Activated CD4-positive, CD25-positive, alpha-beta regulatory T cell treated with anti-CD3 and anti-CD28 coated beads, Interleukin-2, amount 50 U/mL, for 72 hours (primary cell): ENCODE measurements at places on chromosomes 1 and 21.

GRCh38 chr1:172145231-172145651 lies 275.2 kb upstream of the C1orf105 start:
- DNase-seq = no peak

DNA sequence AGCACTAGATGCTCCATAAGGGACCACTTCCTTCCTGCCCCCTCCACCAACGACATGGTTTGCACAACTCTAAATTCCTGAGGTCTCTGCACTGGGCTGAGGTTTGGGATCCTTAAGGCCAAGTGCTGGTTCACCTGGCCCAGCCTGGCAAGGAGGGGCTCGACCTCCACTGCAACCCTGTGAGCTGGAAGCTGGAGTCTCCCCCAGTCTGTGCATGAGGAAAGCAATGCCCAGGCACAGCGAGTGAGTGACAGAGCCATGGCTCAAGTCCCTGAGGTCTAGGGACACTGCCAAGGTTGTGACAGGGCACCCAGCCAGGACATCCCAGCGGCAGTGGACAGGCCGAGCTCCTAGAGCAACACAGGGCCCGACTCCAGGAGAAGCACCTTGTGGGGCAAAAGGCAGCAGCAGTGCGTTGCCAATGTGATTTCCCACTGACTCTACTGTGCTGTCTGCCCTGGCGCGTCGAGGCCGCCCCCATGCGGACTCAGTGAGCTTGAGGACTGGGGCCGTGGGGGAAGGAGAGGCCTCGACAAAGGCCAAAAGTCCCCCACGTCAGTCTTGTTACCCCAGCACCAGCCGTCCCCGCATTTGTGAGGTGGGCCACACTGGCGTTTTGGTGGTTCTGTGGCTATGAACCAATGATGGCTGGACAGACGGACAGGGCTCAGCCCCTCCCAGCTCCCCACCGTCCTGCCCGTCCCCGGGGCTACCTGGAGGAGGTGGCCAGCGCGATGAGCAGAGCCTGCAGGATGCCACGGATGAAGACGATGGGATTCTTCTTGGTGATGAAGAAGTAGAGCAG lies 30.0 kb downstream of the PODN start:
- DNase-seq = no peak

DNA sequence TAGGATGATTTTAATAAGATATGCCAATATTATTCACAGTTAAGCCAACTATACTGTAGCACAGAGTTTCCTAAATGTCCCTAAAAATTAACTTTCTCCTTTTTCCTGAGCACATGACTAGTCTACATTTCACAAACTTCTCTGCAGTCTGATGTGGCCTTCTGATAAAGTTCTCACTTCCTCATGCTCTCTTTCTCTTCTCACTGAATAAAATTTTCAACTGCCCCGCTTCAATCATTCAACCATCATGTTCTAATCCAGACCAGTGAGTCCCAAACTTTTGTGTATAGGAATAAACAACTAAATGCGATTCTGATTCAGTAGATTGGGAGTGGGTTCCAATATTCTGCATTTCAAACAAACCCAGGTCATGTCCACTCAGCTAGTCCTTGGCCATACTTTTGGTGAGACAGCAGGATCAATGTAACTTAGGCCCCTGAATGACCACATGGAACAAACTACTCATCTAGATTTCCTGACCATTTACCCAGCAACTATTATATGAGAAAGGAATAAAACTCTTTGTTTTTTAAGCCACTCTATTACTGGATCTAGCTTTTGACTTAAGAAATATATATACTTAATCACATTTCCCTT lies 20.1 kb downstream of the TUT4 start:
- no peak for DNase-seq

DNA sequence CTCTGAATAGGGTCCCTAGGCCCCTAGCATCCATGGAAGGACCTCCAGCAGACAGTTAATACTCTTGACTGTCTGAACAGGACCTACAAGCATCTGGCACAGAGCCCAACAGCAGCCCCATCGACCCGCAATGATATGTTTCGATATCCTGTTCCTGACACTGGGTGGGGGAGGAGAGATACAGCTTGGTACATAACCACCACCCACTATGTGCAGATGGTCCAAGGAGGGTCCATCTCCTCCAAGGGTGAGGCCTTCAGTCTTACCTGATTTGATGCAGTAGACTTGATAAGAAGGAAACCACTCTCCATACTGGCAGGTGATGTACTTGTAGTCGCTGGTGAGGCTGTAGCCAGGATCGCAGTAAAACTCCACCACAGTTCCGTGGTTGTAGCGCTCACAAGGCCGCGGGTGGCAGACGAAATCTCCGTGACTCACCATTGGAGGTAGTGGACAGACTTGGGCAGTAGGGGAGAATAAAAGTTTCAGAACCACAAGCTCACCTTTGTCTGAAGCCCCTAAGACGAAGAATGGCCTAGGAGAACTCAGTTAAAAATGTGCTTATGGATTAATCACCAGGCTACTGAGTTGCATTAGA lies 86.0 kb upstream of the TLR5 start:
- no peak for DNase-seq

DNA sequence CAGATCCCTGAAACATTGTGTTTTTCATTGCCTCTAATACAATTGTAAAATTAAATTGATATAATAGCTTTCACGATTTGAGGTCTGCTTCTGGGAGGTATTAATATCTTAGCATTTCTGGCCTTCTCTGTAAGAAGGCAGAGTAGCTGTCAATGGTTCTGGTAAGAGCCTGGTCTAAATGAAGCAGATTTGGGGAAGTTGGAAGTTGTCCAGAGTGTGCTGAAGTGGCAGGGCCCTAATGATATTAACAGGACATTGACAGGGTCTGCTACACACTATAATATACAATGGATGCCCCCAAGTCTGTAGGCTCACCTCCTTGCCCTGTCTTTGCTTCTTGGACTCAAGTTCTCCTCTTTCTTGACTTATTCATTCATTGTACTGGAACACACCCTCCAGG lies 99.5 kb downstream of the C4BPA start:
- no peak for DNase-seq

GRCh38 chr1:110876748-110877341 lies 3.9 kb downstream of the CD53 start:
- DNase-seq = no peak

GRCh38 chr1:161998811-161999210 lies 24.9 kb downstream of the OLFML2B start:
- DNase-seq = no peak

GRCh38 chr1:25577134-25577920 lies 33.9 kb downstream of the LDLRAP1 start:
- no peak for DNase-seq

- DNase-seq = no peak
Observed at GRCh38 chr1:81574408-81574807, 226.3 kb upstream of the ADGRL2 start.

GRCh38 chr1:61968869-61969268 lies 225.8 kb upstream of the L1TD1 start:
- no peak for DNase-seq

DNA sequence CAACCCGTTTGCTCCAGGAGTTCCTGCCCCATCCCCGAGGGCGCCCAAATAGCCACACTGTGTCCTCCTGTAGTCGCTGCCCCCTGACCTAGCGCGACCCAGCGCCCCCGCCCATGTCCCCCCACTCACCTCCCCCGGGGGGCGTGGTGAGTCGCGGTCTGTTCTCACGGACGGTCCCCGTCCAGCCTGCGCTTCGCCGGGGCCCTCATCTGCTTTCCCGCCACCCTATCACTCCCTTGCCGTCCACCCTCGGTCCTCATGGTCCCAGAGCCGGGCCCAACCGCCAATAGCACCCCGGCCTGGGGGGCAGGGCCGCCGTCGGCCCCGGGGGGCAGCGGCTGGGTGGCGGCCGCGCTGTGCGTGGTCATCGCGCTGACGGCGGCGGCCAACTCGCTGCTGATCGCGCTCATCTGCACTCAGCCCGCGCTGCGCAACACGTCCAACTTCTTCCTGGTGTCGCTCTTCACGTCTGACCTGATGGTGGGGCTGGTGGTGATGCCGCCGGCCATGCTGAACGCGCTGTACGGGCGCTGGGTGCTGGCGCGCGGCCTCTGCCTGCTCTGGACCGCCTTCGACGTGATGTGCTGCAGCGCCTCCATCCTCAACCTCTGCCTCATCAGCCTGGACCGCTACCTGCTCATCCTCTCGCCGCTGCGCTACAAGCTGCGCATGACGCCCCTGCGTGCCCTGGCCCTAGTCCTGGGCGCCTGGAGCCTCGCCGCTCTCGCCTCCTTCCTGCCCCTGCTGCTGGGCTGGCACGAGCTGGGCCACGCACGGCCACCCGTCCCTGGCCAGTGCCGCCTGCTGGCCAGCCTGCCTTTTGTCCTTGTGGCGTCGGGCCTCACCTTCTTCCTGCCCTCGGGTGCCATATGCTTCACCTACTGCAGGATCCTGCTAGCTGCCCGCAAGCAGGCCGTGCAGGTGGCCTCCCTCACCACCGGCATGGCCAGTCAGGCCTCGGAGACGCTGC lies 1.1 kb downstream of the HTR6 start:
- no peak for DNase-seq

DNA sequence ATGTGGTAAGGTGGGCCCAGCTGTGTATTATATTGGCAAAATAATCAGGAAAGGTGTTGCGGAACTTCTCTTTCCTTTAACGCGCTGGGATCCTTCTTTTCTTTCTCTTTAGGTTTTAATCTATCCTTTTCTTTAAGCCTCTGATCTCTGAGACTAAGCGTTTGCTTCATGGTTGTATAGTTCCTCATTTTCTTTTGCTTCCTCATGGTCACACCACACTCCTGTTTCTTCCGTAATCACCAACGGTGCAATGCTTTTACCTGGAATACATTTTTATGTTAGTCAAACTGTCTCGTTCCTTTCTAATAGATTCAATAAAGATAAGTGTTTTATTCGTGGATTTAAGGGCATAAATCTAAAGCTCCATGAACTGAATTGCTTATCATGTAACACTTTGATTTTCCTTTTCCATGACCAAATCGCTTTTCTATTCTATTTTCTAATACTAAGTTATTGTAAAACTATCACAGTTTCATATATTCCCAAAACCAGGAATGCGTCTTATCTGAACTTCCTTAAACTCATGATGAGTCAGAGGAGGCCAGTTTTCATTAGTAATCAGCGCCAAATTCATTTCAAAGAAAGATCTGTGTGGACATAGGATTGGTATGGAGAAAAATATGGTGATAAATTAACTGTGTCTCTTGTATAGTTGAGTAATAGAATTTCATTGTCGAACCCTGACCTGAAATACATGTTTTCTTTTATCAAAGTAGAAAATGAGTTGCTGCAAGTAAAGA lies 12.2 kb downstream of the SDCCAG8 start:
- DNase-seq = no peak

DNA sequence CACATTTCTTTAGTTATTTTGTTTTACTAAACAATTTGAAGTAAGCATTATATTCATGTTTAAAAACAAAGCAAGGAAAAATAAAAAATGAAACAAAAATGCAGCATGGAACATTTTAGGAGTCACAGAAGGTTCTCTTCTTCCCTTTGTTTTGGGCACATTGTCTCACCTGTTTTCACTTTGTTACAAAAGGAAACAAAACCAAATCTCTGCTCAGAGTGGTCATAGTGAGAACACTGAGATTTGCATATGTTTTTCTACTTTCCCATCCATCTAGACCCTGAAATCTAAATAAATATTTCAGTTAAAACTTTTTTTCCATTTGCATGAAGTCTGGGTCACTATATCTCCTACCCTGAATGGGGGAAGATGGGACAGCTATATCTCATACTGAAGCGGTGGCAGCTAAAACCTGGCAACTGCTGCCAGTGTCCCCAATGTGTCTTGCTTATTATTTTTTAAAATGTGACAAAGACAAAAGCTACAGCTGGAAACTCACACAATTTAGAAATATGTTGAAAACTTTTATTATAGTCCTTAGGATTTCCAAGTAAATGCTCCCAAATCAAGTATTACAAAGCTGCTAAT lies 3.5 kb downstream of the EXOC8 start:
- no peak for DNase-seq

DNA sequence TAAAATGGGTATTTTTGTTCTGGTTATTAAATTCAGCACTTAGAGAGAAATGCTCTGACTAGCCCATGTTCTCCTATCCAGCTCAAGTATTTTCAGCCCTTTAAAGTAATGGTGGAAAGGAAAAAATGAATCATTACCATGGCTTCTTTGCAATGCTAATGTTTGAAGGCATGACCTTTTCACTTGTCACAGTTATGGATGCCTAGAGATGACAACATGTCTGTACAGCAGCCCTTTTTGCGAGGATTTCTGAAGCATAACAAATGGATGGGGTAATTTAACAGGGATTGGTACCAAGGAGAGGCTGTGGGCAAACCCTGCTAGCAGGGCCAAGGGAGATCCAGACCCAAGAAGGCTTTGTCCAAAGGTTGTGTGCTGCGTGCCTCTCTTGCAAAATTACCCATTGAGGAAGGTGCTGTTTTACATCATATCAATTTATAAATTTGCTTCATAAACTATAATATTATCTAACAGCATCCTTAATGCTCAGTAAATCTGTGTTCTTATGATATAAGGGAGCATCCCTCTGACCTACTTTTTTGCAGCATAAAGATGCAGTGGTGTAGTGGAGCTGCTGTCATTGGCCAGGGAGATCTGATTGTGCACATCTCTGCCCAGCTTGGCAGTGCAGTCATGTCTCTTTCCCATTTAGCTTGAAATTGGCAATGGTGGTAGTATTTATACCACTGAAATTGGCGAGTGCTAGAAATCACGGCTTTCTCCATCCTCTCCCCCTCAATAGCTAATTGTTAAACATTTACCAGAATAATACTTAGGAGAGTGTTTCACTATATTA lies 327.1 kb downstream of the PCP4 start:
- DNase-seq = no peak

DNA sequence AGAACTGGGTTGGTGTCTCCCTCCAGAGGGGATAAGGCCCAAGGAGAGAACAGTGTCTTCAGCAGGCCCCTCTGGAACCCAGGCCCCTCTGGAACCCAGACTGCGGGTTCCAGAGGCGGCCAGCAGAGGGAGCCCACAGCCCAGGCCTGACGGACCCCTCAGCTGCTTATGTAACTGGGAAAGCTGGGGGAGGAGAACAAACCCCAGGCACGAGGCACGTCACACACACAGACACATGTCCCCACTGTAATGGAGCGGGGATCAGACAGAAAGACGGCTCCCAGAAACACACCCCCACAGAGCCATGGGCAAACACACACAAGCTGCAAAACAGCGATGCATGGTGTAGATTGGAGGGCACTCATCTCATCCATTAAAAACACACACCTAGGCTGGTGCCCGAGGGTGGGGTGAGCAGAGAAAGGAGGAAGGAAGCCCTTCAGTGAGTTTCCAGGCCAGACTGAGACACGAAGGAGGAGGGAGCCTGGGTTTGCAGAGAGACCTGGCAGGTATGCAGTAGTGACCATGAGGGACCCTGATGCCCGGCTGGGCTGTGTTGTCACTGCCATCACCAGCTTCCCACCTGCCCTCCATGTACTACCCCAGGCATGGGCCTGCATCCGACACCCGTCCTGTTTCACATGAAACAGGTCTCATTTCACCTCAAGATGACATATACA lies 2.8 kb upstream of the IGSF8 start:
- DNase-seq = peak; percentile 75

- no peak for DNase-seq
Observed at GRCh38 chr1:200438911-200439310, 29.1 kb upstream of the ZNF281 start.

DNA sequence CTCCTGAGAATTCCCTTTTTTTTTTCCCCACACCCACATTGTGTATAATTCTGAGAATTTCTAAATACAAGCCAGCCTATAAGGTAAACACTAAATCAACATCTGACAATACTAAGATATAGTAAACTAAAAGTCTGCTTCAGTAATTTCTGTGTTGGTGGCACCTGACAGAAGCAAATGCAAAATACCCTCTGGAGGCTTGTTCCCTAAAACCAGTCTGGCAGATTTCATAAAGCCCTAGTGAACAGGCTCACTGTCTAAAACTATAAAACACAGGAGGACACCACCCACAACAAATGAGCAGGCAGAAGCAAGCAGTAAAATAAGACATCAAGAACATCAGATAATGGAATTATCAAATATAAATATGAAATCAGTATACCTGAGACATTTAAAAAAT lies 11.5 kb downstream of the TRIM33 start:
- DNase-seq = no peak
